ENCODE measurements at places on chromosomes 2 and 18. TPM values are rescaled to one million over a fixed set of nuclear protein-coding genes. Genes with fewer than 3 reads are reported as not detected.
A peak's percentile ranks its signal among the peaks of the same experiment; 100 is the strongest.

GRCh38 chr18:45774065-45774521 lies 50.1 kb downstream of the SLC14A1 start:
- peaks cover 2% of the 10 kb centered on the region for H3K27me3 ChIP-seq
- DNase-seq: no peak
- H3K4me1 ChIP-seq: peaks cover 6% of the 10 kb centered on the region
- H3K4me3 ChIP-seq: no peak overlapping the region
- H3K36me3 ChIP-seq: peaks cover 6% of the 10 kb centered on the region

DNA sequence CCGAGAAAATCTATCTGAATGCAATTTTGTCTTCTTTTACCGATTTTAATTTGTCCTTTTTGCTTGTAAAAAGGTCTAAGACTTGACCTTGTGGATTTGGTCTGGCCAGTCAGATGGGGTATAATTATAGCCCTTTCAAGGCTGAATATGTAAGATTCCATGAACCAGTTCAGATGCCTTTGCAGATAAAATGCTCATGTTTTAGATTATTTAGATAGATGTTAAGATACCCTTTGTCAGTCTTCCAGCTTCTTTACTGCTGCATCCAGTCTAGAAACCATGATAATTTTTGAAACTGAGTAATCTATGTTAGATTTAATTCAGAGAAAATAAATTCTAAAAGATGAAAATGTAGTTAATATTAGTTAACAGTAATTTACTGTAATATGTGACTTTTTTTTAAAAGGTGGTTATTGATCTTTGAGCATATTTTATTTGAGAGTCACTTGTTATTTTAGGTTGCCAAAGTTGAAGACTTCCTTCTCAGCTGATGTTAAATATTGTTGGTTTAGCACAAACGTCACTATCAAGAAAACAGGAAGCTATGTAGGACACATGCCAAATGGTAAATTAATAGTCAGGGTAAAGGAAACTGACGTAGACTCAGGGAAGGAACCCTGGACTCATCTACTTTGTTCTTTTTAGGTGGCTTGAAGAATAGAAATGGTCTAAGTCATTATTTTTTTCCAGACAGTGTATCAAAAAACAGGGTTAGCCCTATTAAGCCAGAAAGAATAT lies 29.8 kb downstream of the BABAM2 start:
- DNase-seq: no peak
- no peaks in the 10 kb centered on the region for H3K27me3 ChIP-seq
- no peaks in the 10 kb centered on the region for H3K36me3 ChIP-seq
- H3K4me3 ChIP-seq: no peak overlapping the region

- no peak overlapping the region for H3K4me3 ChIP-seq
- H3K27me3 ChIP-seq: peaks cover 8% of the 10 kb centered on the region
- peaks cover 6% of the 10 kb centered on the region for H3K4me1 ChIP-seq
- no peak overlapping the region for H3K27ac ChIP-seq
- peaks cover 20% of the 10 kb centered on the region for H3K36me3 ChIP-seq
- DNase-seq: no peak
Measured at GRCh38 chr2:3326182-3326537, 51.5 kb downstream of the EIPR1 start.

- H3K36me3 ChIP-seq: no peaks in the 10 kb centered on the region
- no peak overlapping the region for H3K4me3 ChIP-seq
- no peak overlapping the region for H3K27ac ChIP-seq
- H3K4me1 ChIP-seq: peaks cover 11% of the 10 kb centered on the region
Measured at GRCh38 chr2:11389052-11389420, 44.6 kb upstream of the ROCK2 start.

- H3K36me3 ChIP-seq: no peaks in the 10 kb centered on the region
- no peak for DNase-seq
- H3K27me3 ChIP-seq: no peaks in the 10 kb centered on the region
- no peak overlapping the region for H3K27ac ChIP-seq
- H3K4me3 ChIP-seq: no peak overlapping the region
- no peaks in the 10 kb centered on the region for H3K4me1 ChIP-seq
Measured at GRCh38 chr2:195898505-195899191, 170.0 kb downstream of the DNAH7 start.

- no peaks in the 10 kb centered on the region for H3K36me3 ChIP-seq
- DNase-seq: no peak
- H3K27me3 ChIP-seq: peaks cover 11% of the 10 kb centered on the region
- no peaks in the 10 kb centered on the region for H3K4me1 ChIP-seq
- no peak overlapping the region for H3K4me3 ChIP-seq
- no peak overlapping the region for H3K27ac ChIP-seq
Measured at GRCh38 chr2:101986804-101987740, 4.7 kb upstream of the IL1R2 start.

GRCh38 chr18:47964053-47964452 lies 33.6 kb upstream of the SMAD2 start:
- peaks cover 11% of the 10 kb centered on the region for H3K36me3 ChIP-seq
- no peak for DNase-seq
- peaks cover 5% of the 10 kb centered on the region for H3K4me1 ChIP-seq
- H3K27ac ChIP-seq: no peak overlapping the region

DNA sequence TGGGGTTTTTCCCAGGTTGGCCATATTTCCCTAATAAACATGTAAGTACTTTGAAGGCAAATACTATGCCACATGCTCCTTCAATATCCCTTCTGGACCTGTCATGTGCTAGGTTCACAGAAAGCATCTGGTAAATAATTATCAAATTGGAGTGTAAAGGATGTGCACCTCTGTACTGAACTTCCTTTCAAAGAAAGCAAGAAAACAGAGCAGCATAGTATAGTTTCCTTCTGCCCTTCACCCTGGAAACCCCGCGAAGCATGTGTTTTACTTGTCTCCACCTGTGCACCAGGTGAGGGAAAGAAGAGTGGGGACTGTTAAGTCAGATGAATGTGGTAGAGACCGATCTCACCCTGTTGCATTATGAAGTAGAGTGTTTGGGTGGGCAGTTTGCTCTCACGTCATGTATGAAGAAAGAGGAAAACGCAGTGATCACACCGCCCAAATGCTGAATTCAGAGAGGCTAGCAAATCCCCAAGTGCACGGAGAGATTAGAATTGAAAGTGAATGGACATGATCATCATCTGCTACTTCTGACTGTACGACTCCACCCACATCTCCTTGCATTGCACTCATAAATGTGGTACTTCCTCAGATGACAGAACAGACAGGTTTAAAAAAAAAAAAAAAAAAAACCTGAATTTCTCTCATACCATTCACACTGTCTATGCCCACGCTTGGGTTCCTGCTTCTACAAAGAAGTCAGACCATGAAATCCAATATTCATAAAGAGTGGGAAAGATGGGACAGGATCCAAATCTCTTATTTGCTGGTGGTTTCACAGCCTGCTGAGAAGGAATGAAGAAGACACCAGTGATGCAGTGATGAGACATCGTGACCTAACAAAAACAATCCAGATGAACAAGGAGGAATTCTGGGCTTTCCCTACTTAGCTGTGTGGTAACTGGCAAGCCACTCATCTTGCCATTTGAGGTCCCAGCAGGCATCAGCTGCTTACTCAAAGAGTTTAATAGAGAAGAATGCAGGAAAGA lies 448.6 kb downstream of the BCL11A start:
- no peaks in the 10 kb centered on the region for H3K36me3 ChIP-seq
- H3K4me1 ChIP-seq: no peaks in the 10 kb centered on the region
- peaks cover 3% of the 10 kb centered on the region for H3K27me3 ChIP-seq
- no peak overlapping the region for H3K4me3 ChIP-seq
- H3K27ac ChIP-seq: no peak overlapping the region

DNA sequence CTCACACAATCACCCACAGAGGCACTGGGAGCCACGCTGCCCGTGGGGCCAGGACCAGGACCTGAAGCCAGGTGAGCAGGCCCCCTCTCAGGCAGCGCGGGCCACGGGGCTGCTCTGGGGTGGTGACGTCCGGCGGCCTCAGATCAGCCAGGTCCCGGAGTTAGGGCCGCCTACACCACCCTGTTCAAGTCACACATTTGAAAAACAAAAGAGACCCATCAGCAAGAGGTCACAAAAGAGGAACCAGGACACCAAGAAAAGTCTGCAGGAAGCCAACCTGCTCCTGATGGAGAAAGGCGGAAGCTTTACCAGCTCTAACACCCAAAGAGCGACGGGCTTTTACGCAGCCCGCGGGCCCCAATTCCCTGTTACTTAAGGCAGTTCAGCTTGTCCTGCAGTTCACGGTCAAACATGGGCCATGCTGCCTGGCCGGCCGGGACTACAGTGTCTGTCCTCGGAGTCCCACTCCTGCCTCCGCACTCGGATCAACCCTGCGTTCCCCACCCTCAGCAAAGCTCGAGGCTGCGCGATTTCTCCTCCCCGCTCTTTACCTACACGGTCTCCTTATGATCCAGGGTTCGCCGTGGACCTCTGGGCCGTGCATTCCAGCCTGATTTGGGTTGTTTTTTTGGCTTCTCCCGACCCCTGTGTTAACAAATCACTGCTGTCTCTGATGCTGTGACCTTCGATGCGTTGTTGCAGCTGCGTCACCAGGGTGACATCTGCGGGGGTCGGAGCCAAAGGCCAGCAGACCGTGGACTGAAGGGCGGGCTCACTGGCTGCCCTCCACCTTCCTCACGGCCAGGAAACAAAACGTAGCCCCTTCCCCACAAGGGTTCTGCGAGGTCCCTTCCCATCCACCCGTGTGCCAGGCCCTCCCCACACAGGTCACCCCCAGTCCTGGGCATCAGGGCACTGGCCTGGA lies 31.0 kb downstream of the SNORC start:
- H3K4me1 ChIP-seq: peaks cover 4% of the 10 kb centered on the region
- peaks cover 4% of the 10 kb centered on the region for H3K27me3 ChIP-seq
- no peak for DNase-seq
- no peak overlapping the region for H3K4me3 ChIP-seq

GRCh38 chr2:5561006-5561405 lies 131.2 kb upstream of the SOX11 start:
- no peak overlapping the region for H3K4me3 ChIP-seq
- no peak for DNase-seq
- H3K27me3 ChIP-seq: peaks cover 1% of the 10 kb centered on the region
- H3K4me1 ChIP-seq: no peaks in the 10 kb centered on the region

GRCh38 chr18:43271593-43272432 lies 5.5 kb downstream of the SYT4 start:
- H3K27ac ChIP-seq: no peak overlapping the region
- no peaks in the 10 kb centered on the region for H3K27me3 ChIP-seq
- DNase-seq: peak; percentile 58
- H3K4me3 ChIP-seq: no peak overlapping the region
- peaks cover 2% of the 10 kb centered on the region for H3K4me1 ChIP-seq
- H3K36me3 ChIP-seq: no peaks in the 10 kb centered on the region

DNA sequence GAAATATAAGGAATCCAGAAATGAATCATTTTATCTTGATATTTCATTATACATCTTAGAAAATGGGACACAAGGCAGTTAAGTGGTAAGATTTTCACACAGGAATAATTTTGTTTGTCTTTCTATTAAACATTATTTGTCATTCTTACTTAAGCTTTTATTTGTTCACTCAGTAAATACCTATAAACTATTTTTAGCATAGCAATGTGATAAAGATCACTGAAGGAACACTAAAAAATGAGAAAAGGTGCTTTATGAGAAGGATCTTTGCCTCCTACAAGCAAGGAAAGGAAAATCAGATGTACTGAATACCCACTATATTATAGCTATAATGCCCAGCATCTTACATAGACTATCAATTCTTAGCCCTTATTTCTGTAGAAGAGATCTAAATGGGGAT lies 176.2 kb upstream of the NYAP2 start:
- H3K4me1 ChIP-seq: no peaks in the 10 kb centered on the region
- H3K36me3 ChIP-seq: no peaks in the 10 kb centered on the region
- H3K27me3 ChIP-seq: no peaks in the 10 kb centered on the region
- H3K4me3 ChIP-seq: no peak overlapping the region

GRCh38 chr18:22521026-22521707 lies 103.5 kb upstream of the CTAGE1 start:
- H3K4me3 ChIP-seq: no peak overlapping the region
- no peak overlapping the region for H3K27ac ChIP-seq
- no peaks in the 10 kb centered on the region for H3K27me3 ChIP-seq

DNA sequence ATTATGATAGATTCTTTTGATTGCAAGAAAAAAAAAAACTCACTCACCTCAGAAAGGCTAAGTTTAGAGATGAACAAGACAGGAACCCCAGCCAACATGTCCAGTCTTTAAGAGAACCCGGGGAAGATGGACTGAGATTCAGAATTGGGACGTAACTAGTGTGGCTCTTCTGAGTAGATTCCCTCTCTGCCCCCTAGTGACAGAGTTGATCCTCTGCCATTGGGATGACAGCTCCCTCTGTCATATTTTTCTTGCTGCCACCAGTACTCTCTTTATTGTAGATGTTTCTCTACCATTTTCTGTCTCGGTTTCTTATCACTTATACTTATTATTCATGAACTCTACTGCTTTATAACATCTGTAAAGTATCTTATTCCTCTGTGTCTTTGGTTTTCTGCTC lies 77.7 kb downstream of the GULP1 start:
- peak; percentile 35 for DNase-seq
- H3K36me3 ChIP-seq: no peaks in the 10 kb centered on the region
- no peak overlapping the region for H3K27ac ChIP-seq
- H3K4me1 ChIP-seq: peaks cover 2% of the 10 kb centered on the region
- no peak overlapping the region for H3K4me3 ChIP-seq

DNA sequence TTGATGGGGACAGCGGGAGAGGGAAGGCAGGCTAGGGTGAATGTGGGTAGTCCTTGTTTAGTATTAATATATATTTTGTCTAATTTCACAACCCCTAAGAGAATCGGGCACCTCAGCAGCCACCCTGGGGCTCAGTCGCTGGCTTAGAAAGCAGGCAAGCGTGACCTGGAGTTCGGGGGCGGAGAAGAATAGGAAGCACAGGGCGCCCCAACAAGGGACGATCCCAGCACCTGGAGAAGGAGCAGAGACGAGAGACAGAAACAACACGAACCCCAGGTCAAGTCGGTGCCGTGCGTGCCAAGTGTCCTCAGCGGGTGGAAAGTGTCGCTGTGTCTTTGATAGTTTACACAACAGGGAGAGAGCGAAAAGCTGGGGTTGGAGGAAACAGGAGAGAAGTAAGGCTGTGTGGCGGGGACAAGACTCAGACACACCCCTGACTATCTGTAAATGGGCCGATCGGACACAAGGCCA lies 95.4 kb downstream of the NFATC1 start:
- no peak overlapping the region for H3K4me3 ChIP-seq
- no peak for DNase-seq
- no peaks in the 10 kb centered on the region for H3K4me1 ChIP-seq
- H3K27me3 ChIP-seq: peaks cover 22% of the 10 kb centered on the region

The MAP3K19 gene
- total RNA-seq: not detected

The ANKRD30B gene
- total RNA-seq: not detected

The BMP10 gene
- total RNA-seq: not detected

The PSTPIP2 gene
- total RNA-seq: 7.8 TPM

The PTPRM gene
- 284 TPM for total RNA-seq

The ZBTB7C gene
- 0.67 TPM for total RNA-seq

The AMER3 gene
- total RNA-seq: 0.18 TPM

The KIAA2012 gene
- 0.08 TPM for total RNA-seq

The ALPG gene
- total RNA-seq: not detected

The PRKCE gene
- 24.2 TPM for total RNA-seq

The MRPS5 gene
- total RNA-seq: 47.5 TPM
